ENCODE measurements at places on chromosomes 6 and 20. TPM values are rescaled to one million over a fixed set of nuclear protein-coding genes. Genes with fewer than 3 reads are reported as not detected.
A peak's percentile ranks its signal among the peaks of the same experiment; 100 is the strongest.

The CPNE5 gene
- total RNA-seq: 0.63 TPM

The PGC gene
- total RNA-seq: not detected

The SPTLC3 gene
- 1.1 TPM for total RNA-seq

The ARHGAP40 gene
- total RNA-seq: not detected

The CCN6 gene
- not detected for total RNA-seq

The SH3BGRL2 gene
- 2.2 TPM for total RNA-seq

The CST7 gene
- total RNA-seq: not detected

The SSTR4 gene
- not detected for total RNA-seq

The CD109 gene
- 68.6 TPM for total RNA-seq

GRCh38 chr20:6828794-6829423 lies 61.4 kb downstream of the BMP2 start:
- no peaks in the 10 kb centered on the region for H3K27me3 ChIP-seq
- H3K36me3 ChIP-seq: no peaks in the 10 kb centered on the region
- no peaks in the 10 kb centered on the region for H3K4me1 ChIP-seq

DNA sequence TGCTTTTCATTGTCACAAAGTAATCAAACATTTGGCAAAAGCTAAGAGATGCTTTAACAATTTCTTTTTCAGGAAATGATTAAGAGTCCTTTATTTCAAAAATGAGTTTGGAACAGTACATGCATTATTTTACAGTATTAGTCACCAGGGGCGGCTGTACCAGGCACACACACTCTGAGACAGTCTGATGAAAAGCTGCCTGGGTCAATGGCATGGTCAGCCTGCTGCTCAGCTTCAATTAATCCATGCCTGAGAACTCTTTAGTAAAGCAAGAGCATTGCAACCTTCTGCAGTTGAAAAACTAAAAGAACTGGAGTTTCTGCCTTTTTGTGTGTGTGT lies 105.5 kb downstream of the TULP4 start:
- 0 out of 2 replicates have a peak overlapping the region, but pooled peaks have one; percentile 37 for H3K4me3 ChIP-seq
- H3K27me3 ChIP-seq: no peaks in the 10 kb centered on the region
- H3K36me3 ChIP-seq: peaks cover 5% of the 10 kb centered on the region
- peak overlapping the region; percentile 61 for H3K27ac ChIP-seq

DNA sequence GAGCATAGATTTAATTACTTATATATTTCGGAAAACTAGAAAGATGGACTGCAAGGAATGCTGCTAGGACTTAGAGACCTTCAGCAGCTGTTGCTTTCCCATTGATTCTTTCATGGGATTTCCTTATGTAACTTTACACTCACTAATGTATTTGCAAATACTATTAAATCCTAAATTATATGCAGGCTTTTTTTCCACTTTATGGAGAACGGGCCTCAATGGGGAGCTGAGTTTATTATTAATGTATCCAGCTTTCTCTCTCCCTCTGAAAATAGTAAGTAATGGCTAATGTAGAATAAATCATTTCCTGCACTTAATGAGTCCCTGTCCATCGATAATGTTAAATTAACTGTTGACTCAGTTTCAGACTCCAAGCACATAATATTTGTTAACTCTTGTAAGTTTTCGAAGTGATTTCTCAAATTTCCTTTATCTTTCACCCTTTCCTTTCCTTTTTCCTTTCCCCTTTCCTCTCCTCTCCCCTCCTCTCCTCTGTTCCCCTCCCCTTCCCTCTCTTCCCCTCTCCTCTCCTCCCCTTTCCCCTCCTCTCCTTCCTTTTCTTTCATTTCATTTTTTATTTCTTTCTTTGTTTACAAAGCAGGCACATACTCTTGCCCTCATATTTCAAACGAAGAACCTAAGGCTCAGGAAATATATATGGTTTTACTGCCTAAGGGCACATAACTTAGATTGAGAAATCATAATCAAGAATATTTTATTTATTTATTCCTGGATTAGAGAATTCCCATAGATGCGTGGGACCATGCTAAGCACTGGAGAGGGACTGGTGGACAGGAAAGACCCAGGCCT lies 503.6 kb downstream of the MMUT start:
- no peaks in the 10 kb centered on the region for H3K36me3 ChIP-seq
- peaks cover 11% of the 10 kb centered on the region for H3K4me1 ChIP-seq
- H3K27me3 ChIP-seq: no peaks in the 10 kb centered on the region
- no peak overlapping the region for H3K4me3 ChIP-seq

GRCh38 chr6:107786179-107786578 lies 37.9 kb downstream of the SCML4 start:
- no peak overlapping the region for H3K4me3 ChIP-seq
- no peaks in the 10 kb centered on the region for H3K36me3 ChIP-seq
- H3K27me3 ChIP-seq: peaks cover 25% of the 10 kb centered on the region
- peaks cover 7% of the 10 kb centered on the region for H3K4me1 ChIP-seq
- no peak overlapping the region for H3K27ac ChIP-seq
- DNase-seq: no peak

GRCh38 chr20:15899967-15900366 lies 673.3 kb downstream of the KIF16B start:
- DNase-seq: no peak
- no peaks in the 10 kb centered on the region for H3K4me1 ChIP-seq
- no peak overlapping the region for H3K27ac ChIP-seq
- no peaks in the 10 kb centered on the region for H3K36me3 ChIP-seq
- no peak overlapping the region for H3K4me3 ChIP-seq

DNA sequence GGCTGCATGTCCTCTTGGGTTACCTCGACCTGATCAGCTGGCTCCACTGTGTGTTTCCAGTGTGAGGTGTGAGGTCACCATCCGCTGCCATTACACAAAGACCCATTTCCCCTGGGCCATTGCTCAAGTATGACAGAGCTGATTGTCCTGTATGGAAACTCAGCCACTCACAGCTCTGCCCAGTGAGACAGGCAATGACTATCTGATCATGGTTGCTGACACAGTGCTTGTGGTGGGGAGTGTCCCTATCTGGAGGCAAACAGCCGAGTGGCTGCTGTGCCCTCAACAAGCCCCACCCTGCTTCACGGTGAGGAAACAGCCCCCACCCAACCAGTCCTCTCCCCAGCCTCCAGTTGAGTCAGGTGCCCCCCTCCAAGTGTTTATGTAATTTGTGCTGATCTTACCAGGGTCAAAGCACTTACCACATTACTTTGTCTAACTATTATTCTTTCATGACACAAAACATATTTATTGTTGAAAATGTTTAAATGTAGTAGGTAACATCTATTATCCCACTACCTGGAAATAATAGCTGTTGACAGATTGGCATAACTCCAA lies 11.7 kb upstream of the MAPK13 start:
- no peak overlapping the region for H3K4me3 ChIP-seq
- H3K27me3 ChIP-seq: no peaks in the 10 kb centered on the region

DNA sequence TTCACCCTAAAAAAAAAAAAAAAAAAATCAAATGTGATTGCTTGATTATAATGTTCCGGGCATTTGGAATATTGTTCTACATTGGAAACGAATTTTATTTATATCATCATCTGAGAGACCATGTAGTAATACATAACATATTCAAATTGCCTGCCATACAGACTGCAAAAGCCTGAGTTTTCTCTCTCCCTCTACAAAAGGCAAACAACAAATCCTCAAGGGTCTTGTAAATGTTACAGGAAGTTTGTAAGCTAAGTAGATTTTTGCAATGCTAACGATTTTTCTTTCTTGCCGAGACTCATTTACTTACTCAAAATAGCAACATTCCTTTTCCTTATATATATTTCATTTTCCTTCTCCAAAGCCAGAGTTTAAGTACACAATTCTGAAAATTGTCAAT lies 49.0 kb upstream of the HTR1E start:
- H3K36me3 ChIP-seq: no peaks in the 10 kb centered on the region
- H3K27ac ChIP-seq: no peak overlapping the region
- H3K4me1 ChIP-seq: no peaks in the 10 kb centered on the region
- H3K4me3 ChIP-seq: no peak overlapping the region

DNA sequence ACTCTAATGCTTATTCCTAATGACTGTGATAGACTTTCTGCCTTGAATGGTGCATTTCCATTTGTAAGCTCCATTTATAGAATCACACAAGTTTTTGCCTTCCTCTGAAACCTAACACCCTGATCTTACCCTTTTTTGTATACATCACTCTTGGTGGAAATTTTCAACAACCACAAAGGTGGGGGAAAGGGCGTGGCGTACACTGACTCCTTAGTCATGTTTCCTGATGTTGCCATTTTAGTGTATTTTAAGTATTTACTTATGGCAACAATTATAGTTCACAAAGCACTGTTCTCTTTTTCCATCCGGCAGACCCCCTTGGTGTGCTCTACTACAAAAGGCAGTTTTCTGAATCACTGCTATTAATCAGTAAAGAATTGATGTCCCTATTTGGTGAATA lies 92.0 kb downstream of the ATXN1 start:
- no peaks in the 10 kb centered on the region for H3K27me3 ChIP-seq
- peak overlapping the region; percentile 67 for H3K27ac ChIP-seq
- H3K4me3 ChIP-seq: 0 out of 2 replicates have a peak overlapping the region, but pooled peaks have one; percentile 14
- H3K4me1 ChIP-seq: peaks cover 37% of the 10 kb centered on the region
- peak; percentile 84 for DNase-seq

DNA sequence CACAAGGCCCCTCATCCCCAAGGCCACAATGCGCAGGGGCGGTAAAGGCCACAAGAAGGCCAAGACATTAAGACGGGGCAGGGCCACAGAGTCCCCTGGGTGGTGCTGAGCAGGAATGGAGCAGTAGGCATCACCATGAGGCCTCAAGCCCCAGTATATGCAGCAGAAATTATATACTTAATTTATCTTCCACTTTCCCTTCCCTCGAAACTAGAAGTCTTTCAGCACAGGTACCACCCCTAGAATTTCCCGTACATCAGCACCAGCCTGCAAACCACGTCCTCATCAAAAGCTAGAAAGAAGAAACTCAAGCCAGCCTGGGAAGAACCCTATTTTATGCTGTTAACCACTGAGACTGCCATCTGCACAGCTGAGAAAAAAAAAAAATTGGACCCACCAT lies 89.4 kb downstream of the PLG start:
- no peak overlapping the region for H3K27ac ChIP-seq
- no peak for DNase-seq
- no peak overlapping the region for H3K4me3 ChIP-seq
- no peaks in the 10 kb centered on the region for H3K4me1 ChIP-seq
- no peaks in the 10 kb centered on the region for H3K36me3 ChIP-seq

- no peaks in the 10 kb centered on the region for H3K27me3 ChIP-seq
- DNase-seq: peak; percentile 24
- H3K27ac ChIP-seq: no peak overlapping the region
- H3K4me1 ChIP-seq: no peaks in the 10 kb centered on the region
- H3K36me3 ChIP-seq: no peaks in the 10 kb centered on the region
These were observed 66.2 kb downstream of the ARMC2 start for GRCh38 chr6:108914235-108915022.

GRCh38 chr6:87522686-87523085 lies 49.9 kb downstream of the SLC35A1 start:
- no peaks in the 10 kb centered on the region for H3K27me3 ChIP-seq
- no peak for DNase-seq
- peaks cover 47% of the 10 kb centered on the region for H3K36me3 ChIP-seq
- no peak overlapping the region for H3K27ac ChIP-seq

DNA sequence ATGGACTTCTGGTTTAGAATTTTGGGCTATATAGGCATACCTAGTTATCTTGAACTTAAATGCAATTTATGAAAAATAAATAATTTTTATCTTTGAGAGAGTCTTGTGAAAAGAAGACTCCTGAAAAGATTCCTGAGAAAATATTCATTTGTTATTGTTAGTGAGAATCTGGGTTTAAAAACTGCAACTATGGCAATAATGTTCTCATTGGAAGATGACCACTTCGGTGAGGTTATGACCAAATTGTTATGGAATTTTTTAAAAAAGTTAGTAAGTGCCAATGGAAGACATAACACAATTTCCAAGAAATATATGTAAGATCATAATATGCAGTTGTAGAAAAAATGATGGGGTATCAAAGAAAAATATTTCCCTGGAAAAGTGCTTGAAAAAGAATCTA lies 46.3 kb downstream of the GRIK2 start:
- H3K4me1 ChIP-seq: no peaks in the 10 kb centered on the region
- no peak overlapping the region for H3K4me3 ChIP-seq
- peak; percentile 14 for DNase-seq
- H3K27me3 ChIP-seq: no peaks in the 10 kb centered on the region

- H3K36me3 ChIP-seq: no peaks in the 10 kb centered on the region
- no peaks in the 10 kb centered on the region for H3K4me1 ChIP-seq
- no peaks in the 10 kb centered on the region for H3K27me3 ChIP-seq
- no peak for DNase-seq
These were observed 71.7 kb upstream of the SGK1 start for GRCh38 chr6:134389658-134390057.

GRCh38 chr6:159819932-159820640 lies 20.0 kb downstream of the PNLDC1 start:
- no peak overlapping the region for H3K4me3 ChIP-seq
- H3K4me1 ChIP-seq: no peaks in the 10 kb centered on the region
- no peak for DNase-seq

DNA sequence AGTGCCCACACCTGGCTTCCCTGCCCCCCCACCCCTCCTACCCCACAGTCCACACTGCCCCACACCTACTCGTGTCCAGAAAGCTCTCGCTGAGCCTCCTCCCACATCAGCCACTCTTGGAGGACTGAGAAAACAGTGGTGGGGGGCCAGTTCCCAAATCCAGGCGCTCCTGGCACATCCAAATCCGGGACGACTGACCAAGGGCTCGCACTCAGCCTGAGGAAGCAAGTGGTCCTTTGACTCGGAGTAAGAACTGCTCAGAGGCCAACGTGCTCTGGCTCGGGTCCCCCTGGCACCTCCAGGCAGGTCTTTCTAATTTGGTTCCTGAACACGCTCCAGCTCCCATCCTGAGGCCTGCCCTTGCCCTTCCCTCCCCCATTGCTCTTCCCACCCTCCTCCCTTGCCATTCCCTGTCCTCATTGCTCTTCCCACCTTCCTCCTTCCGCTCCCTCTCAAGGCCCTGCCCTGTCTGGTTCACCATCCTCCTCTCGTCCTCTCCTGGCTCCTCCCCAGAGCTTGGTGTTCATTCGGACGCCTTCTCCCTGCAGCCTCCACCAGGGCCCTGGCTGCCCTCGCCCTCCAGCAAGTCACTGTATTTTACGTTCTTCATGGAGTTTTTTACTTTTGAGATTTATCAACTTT lies 83.6 kb downstream of the THBS2 start:
- peaks cover 13% of the 10 kb centered on the region for H3K4me1 ChIP-seq
- no peak overlapping the region for H3K4me3 ChIP-seq
- H3K27ac ChIP-seq: no peak overlapping the region

GRCh38 chr20:53828088-53828681 lies 234.5 kb upstream of the ZNF217 start:
- H3K27ac ChIP-seq: peak overlapping the region; percentile 100
- peaks cover 40% of the 10 kb centered on the region for H3K4me1 ChIP-seq
- DNase-seq: peak; percentile 92
- peak overlapping the region; percentile 72 for H3K4me3 ChIP-seq
- no peaks in the 10 kb centered on the region for H3K27me3 ChIP-seq
